ENCODE measurements at places on chromosomes 1 and 21.

DNA sequence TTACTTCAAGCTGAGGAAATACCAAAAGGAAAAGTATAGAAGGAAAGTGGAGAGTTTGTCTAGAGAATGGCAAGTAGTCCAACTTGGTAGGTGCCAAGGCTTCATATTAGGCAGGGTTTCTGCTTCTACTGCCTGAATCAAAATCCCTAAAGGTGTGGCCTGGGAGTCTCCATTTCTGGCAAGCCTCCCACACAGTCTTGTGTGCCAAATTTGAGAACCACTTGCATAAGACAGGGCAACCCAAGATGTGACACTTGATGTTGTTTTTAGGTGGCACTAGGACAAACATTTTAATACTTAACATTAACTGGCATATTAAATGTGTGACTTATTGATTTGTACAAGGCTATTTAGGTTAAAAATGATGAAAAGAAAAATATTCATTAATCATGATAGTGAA lies 60.1 kb downstream of the ATG4C start:
- DNase-seq = no peak

GRCh38 chr1:19208710-19209438 lies 1.2 kb downstream of the UBR4 start:
- no peak for DNase-seq

GRCh38 chr1:228407106-228408040 lies 738 bp upstream of the TRIM11 start:
- no peak for DNase-seq

DNA sequence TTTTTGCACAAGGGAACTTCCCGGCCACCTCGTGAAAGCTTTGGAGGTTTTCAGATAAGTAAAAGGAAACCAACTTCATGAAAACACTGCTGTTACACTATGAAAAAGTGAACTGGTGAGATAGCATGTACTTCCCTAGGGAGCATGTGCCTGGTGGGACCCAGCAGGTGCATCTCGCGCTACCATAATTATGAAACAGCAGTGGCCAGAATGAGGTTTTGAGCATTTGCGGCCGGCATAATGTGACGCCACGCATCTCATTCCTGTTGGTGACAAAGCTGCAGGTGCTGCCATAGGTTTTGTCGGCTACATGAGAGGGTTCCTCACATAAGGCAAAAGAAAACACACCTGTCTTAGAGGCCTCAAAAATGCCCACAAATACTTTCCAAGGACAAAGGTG lies 1.7 kb downstream of the KRTAP10-3 start:
- DNase-seq = no peak

DNA sequence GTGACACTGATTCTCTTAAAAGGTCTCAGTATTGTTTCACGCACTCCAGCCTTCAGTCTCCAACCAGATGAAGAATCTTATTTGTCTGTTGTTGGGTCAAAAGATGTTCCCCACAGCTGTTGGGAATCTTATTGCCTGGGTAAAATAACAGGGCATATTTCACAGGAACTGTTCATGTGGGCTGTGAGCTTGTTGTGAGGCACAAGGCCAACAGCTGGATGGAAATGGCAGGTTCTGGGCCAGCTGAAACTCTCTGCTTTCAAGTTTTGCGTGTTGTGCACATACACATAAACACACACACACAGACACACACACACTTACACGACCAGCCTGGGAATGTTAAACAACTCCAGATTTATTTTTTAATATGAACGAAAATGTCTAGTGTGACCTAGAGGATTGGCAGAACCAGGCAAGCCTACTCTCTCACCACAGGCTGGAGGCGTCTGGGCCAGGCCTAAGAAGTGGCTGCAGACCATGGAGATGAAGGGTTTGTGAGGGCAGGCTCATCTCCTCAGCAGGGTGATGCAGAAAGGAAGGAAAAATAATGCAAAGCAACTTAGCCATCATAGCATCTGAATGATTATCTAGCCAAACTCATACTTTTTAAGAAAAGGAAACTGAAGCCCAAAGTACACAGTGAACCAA lies 357.0 kb downstream of the TTLL7 start:
- DNase-seq = no peak

DNA sequence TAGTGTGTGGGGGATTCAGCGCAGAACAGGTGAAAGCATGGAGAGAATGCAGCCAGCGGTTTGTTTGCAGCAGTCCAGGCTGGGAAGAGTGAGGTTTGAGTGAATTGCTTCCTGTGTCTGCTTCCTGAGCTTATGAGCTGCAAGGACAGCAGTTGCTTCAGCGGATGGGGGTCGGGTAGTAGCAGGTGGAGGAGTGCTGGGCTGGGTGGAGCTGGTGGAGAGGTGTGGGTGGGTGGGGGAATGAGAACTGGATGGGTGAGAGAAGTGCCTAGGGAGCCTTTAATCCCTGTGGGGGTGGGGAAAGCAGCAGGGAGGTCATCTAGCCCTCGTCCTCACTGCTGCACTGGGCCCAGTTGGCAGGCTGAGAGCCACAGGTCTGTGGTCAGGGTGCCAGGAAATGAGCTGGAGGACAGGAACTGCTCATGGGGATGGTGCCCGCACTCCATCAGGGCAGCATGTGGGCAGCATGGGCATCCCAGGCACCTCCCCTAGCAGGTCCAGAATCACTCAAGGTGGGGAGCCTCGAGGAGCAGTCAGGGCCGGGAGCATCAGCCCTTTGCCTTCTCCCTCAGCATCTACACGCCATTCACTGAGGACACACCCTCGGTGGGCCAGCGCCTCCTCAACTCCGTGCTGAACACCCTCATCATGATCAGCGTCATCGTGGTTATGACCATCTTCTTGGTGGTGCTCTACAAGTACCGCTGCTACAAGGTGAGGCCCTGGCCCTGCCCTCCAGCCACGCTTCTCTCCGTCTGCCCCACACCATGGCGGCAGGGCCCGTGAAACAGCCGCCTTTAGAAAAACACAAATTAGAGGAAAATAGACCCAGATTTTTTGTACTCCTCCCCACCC lies 14.8 kb downstream of the PSEN2 start:
- DNase-seq = peak; percentile 86

- no peak for DNase-seq
These were observed 16.8 kb downstream of the MAB21L3 start for GRCh38 chr1:116127848-116128540.

DNA sequence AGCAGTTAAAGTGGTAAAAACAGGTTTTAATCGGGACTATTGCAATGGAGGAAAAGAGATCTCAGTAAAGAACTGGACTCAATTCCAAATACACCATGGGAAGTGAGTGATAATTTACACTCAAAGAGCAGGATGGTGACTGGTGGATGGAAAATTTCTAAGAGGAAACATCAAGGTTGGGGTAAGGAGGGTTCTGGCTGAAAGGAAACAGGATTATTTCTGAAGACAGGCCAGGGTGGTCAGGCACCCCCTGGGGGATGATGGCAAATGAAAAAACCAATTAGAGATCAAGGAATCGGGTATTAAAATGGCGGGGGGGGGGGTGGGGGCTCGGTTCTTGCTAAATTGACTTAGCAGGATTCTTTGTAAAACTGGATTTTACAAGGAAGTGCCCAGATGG lies 12.3 kb upstream of the HSD11B1 start:
- DNase-seq = no peak

GRCh38 chr1:154940651-154941194 lies 4.2 kb upstream of the PMVK start:
- peak; percentile 56 for DNase-seq

DNA sequence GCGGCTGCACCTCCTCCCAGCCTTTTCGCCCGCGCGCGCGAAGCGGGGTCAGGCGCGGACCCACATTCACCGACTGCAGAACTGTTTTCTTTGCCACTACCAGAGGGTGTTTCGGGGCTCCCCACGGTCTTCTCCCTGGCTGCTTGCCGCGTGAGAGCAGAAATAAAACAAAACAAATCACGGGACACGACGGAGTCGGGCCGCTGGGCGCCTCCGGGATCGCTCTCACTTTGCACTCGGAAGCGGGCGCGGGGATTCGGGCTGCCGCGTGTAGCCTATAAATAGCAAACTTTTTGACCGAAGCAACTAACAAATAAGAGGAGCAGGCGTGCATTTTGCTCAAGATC lies 412.3 kb upstream of the ESRRG start:
- no peak for DNase-seq

- DNase-seq = no peak
These were observed 84.9 kb upstream of the RAB4A start for GRCh38 chr1:229185963-229186362.

GRCh38 chr21:35559128-35559828 lies 501.0 kb downstream of the SETD4 start:
- no peak for DNase-seq

DNA sequence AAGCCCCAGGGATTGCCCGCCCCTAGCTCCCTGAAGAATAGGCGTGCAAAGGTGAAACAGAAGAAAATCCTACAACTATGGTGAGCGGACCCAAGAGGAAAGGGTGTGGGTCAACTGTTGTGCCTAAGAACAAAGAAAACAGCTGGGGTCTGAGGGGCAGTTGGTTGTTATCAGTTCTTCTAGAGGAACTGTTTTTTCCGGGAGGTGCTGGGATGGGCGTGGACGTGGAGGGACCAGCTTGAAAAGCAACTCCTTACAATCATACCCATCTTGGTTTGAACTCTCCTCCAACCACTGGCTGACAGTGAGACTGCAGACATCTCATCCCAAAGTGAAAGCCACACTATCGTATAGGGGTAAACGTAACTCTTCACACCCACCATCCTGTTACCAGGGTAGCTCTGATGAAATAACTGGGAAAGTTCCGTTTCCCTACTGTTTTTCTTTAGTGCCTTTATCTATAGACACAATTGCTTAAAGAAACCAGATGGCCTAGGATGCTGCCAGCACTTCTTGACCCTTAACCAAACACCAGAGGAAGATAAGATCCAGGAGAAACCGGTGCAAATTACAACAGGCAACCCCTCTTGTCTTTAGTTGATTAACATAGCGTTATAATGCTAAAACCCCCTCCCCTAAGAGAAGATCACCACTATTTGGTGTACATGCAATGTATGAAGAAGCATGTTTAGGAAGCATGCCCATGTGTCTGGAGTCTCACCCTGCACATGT lies 25.6 kb upstream of the FAM89A start:
- DNase-seq = no peak

GRCh38 chr1:203931953-203932352 lies 70.6 kb downstream of the SNRPE start:
- DNase-seq = no peak

- no peak for DNase-seq
These were observed 1.9 kb upstream of the LHX8 start for GRCh38 chr1:75132242-75132811.

DNA sequence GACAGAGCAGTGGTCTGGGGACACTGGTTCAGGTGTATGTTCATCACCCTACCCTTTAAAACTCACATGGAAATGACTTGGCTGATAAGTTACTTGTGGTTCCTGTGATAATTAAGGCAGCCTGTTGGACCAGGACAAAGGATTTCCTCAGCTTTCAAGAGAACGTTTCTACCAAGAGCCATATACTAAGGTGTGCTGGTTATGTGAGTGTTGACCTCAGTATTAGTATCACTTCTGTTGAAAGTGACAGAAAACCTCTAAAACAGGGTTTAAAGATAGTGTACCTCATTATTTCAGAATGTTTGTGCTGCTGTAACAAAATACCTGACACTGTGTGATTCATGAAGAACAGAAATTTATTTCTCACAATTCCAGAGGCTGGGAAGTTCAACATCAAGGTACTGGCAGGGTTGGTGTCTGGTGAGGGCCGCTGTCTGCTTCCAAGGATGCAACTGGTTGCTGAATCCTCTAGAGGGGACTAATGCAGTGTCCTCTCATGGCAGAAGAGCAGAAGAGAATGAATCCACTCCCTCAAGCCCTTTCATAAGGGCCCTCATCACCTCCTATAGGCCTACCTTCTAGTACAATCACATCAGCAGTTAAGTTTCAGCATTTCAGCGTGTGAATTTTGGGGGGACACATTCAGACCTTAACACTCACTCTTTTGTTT lies 54.9 kb downstream of the UCK2 start:
- no peak for DNase-seq

DNA sequence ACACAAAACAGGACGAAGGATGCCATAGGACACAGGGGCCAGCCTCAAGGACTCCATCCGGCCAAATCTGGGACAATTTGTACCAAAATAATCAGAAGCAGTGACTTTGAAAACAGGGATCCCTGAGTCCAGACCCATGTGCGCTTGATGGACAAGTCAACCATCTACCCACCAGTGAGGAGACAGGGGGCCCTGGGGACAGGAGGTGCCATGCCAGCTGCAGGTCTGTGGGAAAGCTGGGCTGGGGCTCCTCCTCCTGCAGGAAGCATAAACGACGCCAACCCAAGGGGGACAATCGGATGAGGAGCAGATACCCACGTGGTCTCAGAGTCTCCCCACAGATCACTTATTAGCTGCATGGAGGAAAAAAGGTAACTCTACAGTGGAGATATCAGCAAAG lies 50.6 kb downstream of the NPHP4 start:
- DNase-seq = no peak

GRCh38 chr1:10056599-10056987 lies 23.8 kb downstream of the UBE4B start:
- DNase-seq = no peak

DNA sequence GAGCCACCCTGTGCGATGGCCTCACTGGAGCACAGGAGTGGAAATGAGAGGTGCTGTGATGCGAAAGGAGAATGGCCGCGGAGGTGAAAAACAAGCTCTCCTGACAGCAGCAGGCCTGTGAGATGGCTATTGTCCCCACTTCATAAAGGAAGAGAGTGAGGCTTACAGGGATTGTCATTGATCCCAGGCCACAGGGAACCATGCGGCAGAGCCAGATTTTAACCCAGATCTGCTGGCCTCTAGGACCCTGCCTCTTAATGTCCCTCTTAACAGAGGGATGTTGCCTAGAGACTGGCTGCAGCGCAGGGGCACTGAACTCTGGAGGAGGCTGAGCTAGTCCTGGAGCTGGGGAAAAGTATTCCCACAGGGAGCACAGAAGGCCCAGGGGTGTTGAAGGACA lies 3.1 kb upstream of the SYTL1 start:
- DNase-seq = no peak

GRCh38 chr1:111281411-111281810 lies 9.2 kb upstream of the CHIA start:
- no peak for DNase-seq

DNA sequence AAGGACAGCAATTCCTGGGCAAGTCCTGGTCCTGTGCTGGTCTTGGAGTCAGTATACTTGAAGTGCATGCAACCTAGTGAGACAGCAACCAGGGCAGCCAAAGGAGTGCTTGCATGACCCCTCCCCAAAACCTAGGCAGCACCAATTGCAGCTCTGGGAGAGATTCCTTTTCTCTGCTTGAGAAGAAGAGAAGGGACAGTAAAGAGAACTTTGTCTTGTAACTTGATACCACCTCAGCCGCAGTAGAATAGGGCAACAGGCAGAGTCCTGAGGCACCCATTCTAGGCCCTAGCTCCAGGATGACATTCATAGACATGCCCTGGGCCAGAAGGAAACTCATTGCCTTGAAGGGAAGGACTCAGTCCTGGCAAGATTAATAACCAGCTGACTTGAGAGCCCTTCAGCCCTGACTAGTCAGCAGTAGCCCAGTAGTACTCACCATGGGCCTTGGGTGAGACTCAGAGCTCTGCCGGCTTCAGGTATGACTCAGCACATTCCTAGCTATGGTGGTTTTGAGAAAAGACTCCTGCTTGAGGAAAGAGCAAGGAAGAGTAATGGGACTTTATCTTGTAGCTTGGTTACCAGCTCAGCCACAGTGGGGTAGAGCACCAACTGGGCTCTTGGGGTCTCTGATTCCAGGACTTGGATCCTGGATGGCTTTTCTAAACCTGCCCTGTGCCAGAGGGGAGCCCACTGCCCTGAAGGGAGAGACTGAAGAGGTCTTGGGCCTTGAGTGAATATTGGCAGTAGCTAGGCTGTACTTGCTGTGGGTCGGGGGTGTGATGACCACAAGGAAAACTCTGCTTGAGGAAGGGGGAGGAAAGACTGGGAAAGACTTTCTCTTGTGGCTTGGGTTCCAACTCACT lies 51.7 kb upstream of the ACADM start:
- DNase-seq = no peak

- no peak for DNase-seq
These were observed 68.2 kb downstream of the MAB21L3 start for GRCh38 chr1:116179419-116179818.
